ENCODE measurements at places on chromosomes 2 and 18.
A peak's percentile ranks its signal among the peaks of the same experiment; 100 is the strongest.

DNA sequence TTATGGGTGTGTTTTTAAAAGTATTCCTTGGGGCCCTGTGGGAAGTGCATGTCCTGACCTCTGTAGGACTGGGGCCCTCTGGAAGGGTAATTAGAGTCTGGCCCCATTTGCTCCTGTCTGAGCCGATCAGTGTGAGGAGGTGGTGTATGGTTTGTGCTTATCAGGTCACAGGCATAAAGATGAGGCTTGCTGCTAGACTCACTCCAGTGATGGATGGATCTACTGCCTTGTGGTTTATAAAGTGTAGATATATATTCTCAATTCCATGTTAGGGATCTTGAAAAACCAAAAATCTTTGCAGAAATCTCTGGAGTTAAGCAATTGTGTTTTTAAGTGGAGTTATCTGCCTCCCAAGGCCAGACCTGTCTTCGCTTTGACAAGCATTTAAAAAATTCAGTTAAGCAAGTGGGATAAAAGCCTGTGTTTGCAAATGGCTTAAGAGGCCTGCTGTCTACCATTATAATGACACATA lies 182.4 kb downstream of the PTPRM start:
- DNase-seq: no peak

DNA sequence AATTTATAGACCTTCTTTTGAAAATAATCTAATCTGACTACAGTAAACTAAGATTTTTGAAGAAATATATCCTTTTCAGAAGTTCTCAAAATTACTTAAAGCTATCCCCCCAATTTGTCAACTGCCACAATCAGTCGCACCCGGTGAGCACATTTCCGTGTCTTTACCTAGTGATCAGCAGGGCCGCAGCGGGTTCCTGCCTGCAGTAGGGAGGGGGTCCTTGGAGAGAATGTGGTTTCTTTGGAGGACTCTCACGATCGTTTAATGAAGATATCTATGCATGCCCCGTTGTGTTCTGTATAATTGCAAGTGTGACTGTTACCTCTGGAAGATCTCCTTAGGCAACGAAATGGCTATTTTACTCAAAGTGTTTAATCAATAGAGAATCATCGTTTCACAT lies 251.9 kb upstream of the RAB12 start:
- DNase-seq: no peak

DNA sequence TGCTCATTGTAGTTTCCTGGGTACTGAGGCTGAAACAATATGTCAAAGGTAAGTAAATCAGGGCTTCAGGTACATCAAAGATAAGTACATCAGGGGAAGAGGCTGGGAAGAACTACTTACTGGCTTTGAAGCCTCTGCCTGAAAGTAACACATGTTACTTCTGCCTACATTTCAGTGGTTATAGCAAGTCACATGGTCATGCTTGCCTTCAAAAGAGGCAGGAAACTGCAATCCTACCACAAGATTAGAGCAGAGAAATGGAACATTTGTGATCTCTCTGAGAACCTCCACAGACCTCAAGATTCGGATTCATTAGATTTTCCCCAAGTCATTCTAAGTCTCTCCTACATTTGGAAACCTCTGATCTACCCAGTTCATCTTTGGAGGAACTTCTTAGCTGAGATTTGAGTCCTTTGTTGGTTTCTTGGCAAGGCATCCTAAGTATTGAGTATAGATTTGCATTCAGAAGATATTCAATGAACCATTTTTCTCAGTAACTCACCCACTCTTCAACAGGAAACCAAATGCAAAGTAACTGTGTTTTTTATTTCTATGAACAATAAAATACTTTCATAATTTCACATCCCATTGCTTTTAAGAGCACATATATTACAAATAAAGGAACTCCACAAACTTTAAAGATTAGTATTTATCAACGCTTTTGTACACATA lies 48.5 kb upstream of the CCDC195 start:
- DNase-seq: no peak

GRCh38 chr2:69395866-69396265 lies 8.8 kb upstream of the GFPT1 start:
- DNase-seq: no peak

DNA sequence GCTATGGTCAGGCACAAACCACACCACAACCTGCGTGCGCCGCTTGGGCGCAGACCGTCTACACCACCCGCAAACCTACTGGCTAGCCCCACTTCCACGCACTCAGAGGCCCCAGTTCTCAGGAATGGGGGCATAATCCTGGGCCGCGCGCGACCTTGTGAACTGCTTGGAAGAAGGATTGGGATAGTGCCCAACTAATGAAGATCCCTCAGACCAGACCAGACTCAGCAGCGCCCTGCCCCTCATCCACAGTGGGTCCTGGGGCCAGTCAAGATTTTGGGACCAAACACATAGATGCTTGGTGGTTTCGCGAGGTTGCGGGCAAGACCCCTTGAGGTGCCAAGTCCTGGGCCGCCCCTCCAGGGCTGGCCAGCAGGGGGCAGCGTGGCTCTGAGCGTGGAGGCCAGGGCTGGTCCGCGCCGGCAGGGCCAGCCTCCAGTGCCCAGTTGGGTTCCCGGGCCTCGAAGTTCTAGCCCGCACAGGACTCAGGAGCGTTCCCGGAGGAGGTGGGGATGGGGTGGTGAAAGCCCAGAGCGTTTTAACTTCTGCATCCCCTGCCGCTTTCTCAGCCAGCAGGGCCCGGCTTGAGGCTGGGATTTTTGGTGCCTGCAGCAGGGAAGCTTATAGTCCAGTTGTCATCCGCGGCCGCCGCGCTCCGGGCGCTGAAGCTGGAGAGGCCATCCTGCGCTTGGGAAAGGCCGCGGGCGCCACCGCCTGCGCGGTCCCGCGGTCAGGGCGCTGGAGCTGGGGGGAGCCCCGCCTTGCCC lies 8.3 kb downstream of the OSR1 start:
- no peak for DNase-seq

DNA sequence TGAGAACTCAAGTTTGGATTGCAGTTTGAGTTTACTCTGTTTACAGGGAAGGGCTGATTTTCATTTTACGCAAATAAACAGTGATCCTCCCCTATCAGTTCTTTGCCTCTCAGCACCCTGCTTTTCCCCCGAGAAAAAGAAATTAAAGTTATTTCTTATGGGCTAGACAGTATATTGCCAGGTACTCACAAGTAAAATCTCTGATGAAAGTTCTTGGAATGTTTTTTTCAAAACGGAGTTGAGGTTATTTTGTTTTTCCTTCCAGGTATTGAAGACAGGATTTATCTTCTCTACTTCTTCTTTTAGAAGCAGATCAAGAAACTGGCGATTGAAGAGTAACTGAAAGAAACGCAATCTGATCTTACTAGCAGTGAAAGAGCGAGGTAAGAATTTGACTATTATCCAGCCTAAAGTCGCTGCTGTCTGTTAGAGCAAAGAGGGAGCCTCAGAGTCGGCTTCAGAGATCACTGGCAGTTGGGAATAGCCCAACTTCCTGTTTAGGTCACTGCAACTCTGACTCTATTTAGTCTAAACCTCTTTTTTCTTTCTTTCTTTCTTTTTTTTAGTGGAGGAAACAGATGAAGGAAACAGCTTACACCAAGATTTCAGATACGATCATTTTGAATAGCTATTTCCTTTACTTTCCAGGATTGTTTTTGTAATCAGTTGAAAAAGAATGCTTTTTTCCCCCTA lies at the start of gene TFPI:
TSS of gene TFPI (minus strand) at position 425 of the 693 bp plus-strand sequence. CDS start 50,667 bp downstream, outside the sequence.
- DNase-seq: no peak

DNA sequence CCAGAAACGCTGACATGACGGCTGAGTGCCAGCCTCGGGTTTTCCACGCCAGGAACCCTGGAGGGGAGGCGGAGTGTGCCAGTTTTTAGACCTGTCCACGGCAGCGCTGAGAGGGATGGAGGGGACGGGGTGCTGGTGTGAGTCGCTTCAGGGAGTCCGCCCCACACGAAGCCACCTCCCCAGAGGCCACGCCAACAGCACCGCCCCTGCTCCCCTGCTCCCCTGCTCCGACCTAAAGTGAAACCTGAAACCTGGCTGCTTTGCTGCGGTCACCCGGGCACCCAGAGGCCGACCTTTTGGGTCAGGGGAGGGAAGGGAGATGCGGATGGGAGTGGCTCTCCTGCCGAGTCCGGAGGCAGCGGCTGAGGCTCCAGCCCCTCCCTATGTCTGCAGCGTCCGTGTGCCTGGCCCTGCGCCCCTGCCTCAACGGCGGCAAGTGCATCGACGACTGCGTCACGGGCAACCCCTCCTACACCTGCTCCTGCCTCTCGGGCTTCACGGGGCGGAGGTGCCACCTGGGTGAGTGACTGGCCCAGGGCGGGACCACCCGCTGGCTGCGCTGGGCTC lies 38.1 kb downstream of the SNED1 start:
- DNase-seq: no peak

DNA sequence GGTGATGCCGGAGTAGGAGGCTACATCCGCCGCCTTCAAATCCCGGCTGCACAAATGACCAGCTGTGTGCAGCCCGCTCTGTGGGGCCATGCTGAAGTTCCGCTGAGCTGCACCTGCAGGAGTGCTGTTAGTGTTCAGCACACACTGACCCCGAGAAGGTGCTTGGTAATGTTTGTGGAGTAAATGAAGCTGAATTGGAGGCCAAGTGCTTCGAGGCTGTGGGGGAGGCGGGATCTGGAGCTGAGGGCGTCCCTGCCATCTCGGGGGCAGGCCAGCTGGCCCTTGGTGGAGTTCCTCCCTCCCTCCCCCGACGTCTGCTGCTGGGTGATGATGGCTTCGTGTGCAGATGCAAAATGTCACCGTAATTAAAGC lies 23.2 kb downstream of the KCNF1 start:
- DNase-seq: no peak

GRCh38 chr2:241080405-241081189 lies 21.5 kb downstream of the MTERF4 start:
- no peak for DNase-seq

DNA sequence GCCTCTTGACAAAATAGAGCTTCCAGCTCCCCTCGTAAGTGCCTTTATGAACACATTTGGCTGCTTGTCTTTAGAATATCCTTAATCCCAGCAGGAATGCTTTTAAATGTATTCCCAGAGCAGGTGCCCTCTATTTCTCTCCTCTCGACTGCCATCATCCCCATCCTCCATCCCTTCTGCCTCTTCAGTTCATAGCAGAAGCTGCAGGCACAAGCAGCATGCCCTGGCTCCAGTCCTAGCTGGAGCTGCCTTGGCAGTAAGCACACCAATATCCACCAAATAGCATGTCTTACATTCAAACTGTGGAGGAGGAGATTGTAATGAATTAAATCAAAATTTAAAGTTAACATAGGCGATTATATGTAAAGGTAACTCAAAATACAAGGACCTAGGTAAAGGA lies 891.3 kb upstream of the SLC39A10 start:
- no peak for DNase-seq

DNA sequence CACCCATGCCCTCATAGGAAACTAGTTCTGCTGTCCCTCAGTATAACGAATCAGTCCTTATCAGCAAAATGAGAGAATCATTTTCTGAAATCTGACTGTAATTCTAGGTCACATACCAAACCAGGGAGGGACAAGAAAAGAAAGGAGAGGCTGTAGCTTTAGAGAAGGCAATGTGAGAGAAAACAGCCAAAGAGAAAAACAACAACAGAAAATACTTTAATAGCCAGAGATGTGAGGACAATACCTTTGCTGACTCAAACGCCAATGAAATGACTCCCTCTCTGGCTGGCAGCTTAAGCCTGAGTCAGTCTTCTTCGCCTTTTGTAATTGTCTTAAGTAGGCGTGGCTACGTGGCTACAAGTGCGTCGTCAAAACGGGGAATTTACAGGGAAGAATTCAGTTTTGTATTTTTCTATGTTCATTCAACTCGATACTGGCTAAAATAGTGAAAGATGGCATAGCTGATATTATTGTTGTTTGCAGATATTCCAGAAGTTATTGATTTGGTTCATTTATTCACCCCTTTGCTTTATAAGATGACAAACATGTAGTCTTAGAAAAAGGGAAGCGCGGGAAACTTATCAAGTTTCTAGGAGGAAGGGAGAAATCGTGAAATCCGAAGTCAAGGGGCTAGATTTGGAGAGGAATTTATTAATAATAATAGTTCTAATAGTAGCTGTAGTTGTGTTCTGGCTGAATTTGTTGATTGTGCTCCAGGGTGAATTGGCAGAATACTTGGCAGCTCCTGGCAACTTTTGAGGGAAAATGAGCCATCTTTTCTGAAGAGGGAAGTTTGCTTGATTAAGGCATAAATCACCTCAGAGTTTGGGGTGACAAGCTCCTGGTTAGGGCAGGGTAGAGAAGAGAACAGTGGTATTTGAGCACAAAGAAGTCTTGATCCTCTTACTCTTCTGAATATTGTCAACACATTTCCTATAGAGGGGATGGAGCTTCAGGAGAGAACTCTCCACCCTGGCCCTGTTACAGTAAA lies at the start of gene IL1A:
TSS of gene IL1A (minus strand) at position 295 of the 991 bp plus-strand sequence. CDS start 723 bp downstream, outside the sequence.
- peak; percentile 40 for DNase-seq

DNA sequence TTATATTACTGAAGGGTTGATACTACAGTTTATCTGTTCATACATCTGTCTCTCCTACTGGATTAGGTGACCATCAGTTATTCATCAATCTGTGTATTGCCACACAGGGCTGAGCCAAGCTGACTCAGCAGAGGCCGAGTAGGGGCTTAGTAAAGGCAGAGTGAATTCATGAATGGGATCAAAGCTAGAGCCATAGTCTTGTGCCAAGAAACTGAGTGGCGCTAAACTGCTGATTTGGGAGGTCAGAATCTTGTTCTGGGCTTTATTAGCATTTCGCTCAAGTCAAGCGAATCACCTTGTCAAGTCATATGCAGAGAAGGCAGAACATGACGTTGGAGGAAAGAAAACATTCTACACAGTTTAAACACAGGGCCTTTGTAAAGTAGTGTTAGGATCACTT lies 34.1 kb downstream of the SOCS6 start:
- peak; percentile 96 for DNase-seq

DNA sequence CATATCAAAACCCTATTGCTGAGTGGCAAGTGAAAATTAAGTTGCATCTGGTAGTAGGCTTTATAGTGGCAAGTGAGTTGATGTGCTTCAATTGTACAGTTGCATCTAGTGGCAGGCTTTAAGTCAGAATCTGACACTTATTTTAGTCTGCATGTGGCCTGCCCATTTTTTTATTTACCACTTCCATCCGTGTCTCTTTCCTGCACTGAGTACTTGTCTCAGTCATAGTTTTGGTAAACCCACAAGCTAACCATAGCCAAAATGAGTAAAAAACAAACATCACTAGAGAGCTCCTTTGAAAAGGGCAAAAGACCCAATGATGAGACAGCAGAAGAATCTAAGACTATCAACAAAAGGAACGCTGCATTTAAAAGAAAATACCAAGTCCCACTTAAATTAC lies 96.0 kb upstream of the CRACDL start:
- DNase-seq: no peak

- no peak for DNase-seq
Measured at GRCh38 chr2:225598426-225598825, 198.9 kb downstream of the NYAP2 start.

GRCh38 chr2:126932529-126932928 lies 33.8 kb downstream of the TEX51 start:
- no peak for DNase-seq

GRCh38 chr2:86301009-86301408 lies 36.4 kb downstream of the REEP1 start:
- DNase-seq: no peak
